ENCODE measurements at places on chromosomes 6 and 20. TPM values are rescaled to one million over a fixed set of nuclear protein-coding genes. Genes with fewer than 3 reads are reported as not detected.

DNA sequence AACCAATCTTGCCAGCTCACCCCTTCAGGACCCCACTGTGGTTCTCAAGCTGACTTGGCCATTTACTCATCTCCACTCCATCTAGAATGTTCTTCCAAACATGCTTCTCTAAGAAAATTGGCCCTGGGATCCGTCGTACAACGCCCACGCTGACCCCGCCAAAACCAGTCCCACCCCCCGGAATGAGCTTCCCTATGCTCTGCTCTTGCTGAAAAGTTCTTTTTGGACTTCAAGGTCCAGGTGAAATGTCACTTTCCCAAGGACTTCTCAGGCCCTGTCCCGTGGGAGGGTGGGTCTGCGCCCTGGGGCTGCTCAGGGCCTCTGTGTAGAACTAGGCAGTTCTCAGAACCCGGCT lies 9.9 kb downstream of the NOL4L start:
- no peak overlapping the region for H3K27ac ChIP-seq
- no peaks in the 10 kb centered on the region for H3K4me1 ChIP-seq
- DNase-seq: no peak

CST4 gene
- total RNA-seq: not detected

GRCh38 chr6:170251776-170252571 lies 38.9 kb downstream of the DLL1 start:
- no peak overlapping the region for H3K4me3 ChIP-seq
- H3K4me1 ChIP-seq: no peaks in the 10 kb centered on the region
- no peak overlapping the region for H3K27ac ChIP-seq
- peak; percentile 5 for DNase-seq
- H3K36me3 ChIP-seq: no peaks in the 10 kb centered on the region

DNA sequence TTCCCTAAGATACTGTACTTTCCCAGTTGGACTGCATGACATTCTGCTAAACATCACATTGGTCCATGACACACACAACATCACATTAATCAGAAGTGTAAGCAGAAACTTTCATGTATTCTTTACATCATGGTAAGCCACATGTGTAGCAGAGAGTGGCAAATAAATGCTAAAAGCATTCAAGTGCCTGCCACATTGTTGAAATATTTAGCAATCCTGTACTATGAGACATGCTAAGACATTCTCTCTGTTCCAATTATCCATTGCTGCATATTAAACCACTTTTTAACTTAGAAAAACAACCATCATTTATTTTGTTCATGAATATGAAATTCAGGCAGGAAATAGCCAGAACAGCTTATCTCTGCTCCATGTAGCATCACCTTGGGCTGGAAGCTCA lies 207.7 kb upstream of the GJE1 start:
- H3K4me1 ChIP-seq: no peaks in the 10 kb centered on the region
- H3K4me3 ChIP-seq: no peak overlapping the region
- no peaks in the 10 kb centered on the region for H3K36me3 ChIP-seq
- no peaks in the 10 kb centered on the region for H3K27me3 ChIP-seq

PKIG gene
- 22.2 TPM for total RNA-seq

C20orf96 gene
- 0.62 TPM for total RNA-seq

DNA sequence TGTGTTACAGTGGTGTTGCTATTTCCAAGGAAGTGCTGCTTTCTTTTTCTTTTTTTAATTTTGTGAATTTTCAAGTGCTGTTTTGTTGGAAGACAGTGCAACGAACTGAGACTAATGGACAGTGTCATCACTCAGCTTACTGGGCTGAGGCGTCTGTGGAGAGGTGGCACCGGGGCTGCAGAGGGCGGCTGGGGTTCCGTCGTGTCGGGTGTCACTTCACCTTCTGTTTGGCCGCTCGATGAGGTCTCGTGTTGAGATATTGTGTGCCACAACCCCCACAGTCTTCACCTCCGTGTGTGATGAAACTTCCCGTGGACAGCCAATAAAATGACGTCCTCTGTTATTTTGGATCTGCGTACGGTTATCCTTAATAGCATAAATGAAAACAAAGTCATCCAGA lies 149.4 kb upstream of the SNX9 start:
- H3K27me3 ChIP-seq: no peaks in the 10 kb centered on the region
- no peak overlapping the region for H3K27ac ChIP-seq
- H3K4me1 ChIP-seq: no peaks in the 10 kb centered on the region
- H3K36me3 ChIP-seq: peaks cover 2% of the 10 kb centered on the region
- no peak overlapping the region for H3K4me3 ChIP-seq

GRCh38 chr6:157248264-157248663 lies 75.1 kb downstream of the TMEM242 start:
- H3K36me3 ChIP-seq: no peaks in the 10 kb centered on the region
- H3K27ac ChIP-seq: no peak overlapping the region
- no peaks in the 10 kb centered on the region for H3K27me3 ChIP-seq
- H3K4me3 ChIP-seq: no peak overlapping the region
- H3K4me1 ChIP-seq: no peaks in the 10 kb centered on the region

- no peaks in the 10 kb centered on the region for H3K36me3 ChIP-seq
- no peaks in the 10 kb centered on the region for H3K4me1 ChIP-seq
- no peak overlapping the region for H3K4me3 ChIP-seq
- no peaks in the 10 kb centered on the region for H3K27me3 ChIP-seq
- no peak for DNase-seq
- H3K27ac ChIP-seq: no peak overlapping the region
Observed at GRCh38 chr6:29958921-29959320, 16.6 kb downstream of the HLA-A start.

GRCh38 chr6:79077715-79078074 lies 359 bp downstream of the PHIP start:
- peak overlapping the region; percentile 95 for H3K27ac ChIP-seq
- H3K27me3 ChIP-seq: no peaks in the 10 kb centered on the region
- no peaks in the 10 kb centered on the region for H3K36me3 ChIP-seq
- H3K4me3 ChIP-seq: peak overlapping the region; percentile 81
- no peaks in the 10 kb centered on the region for H3K4me1 ChIP-seq

FRS3 gene
- total RNA-seq: 1.2 TPM

- H3K4me1 ChIP-seq: no peaks in the 10 kb centered on the region
- no peak overlapping the region for H3K4me3 ChIP-seq
- no peaks in the 10 kb centered on the region for H3K36me3 ChIP-seq
Observed at GRCh38 chr6:37630281-37630799, 67.3 kb downstream of the MDGA1 start.

- no peak overlapping the region for H3K27ac ChIP-seq
- no peaks in the 10 kb centered on the region for H3K36me3 ChIP-seq
- no peaks in the 10 kb centered on the region for H3K4me1 ChIP-seq
- H3K27me3 ChIP-seq: no peaks in the 10 kb centered on the region
- no peak overlapping the region for H3K4me3 ChIP-seq
Observed at GRCh38 chr6:20208687-20209378, 3.4 kb downstream of the MBOAT1 start.

FAM217A gene
- not detected for total RNA-seq

PRL gene
- not detected for total RNA-seq

- no peak overlapping the region for H3K27ac ChIP-seq
- no peaks in the 10 kb centered on the region for H3K4me1 ChIP-seq
- no peaks in the 10 kb centered on the region for H3K36me3 ChIP-seq
- DNase-seq: no peak
Observed at GRCh38 chr6:21665392-21666200, 72.0 kb downstream of the SOX4 start.

DNA sequence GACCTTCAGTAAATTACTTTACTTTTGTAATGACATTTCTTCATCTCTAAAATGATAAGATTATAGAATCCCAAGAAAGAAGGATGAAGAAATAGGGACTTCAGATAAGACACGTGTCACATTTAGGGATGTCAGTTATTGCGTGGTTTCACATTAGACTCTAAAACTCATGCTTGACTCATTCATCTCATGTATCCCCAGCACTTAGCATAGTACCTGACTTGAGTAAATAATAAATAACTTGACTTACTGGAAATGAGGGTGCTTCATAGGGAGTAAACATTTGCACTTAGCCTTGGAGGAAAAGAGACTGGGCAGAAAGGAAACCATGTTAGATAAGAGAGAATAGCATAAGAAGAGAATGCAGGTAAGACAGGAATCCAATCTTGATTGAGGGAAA lies 37.2 kb downstream of the VTA1 start:
- H3K27ac ChIP-seq: no peak overlapping the region
- no peaks in the 10 kb centered on the region for H3K4me1 ChIP-seq
- no peak for DNase-seq
- H3K27me3 ChIP-seq: no peaks in the 10 kb centered on the region
- no peak overlapping the region for H3K4me3 ChIP-seq
- no peaks in the 10 kb centered on the region for H3K36me3 ChIP-seq

GRCh38 chr6:41451515-41452163 lies 94.5 kb upstream of the FOXP4 start:
- H3K4me3 ChIP-seq: no peak overlapping the region
- no peak for DNase-seq
- no peaks in the 10 kb centered on the region for H3K27me3 ChIP-seq
- no peak overlapping the region for H3K27ac ChIP-seq

GRCh38 chr6:74000666-74001490 lies 304.9 kb downstream of the CD109 start:
- no peaks in the 10 kb centered on the region for H3K36me3 ChIP-seq
- no peaks in the 10 kb centered on the region for H3K4me1 ChIP-seq
- DNase-seq: no peak
- no peak overlapping the region for H3K27ac ChIP-seq
- H3K27me3 ChIP-seq: no peaks in the 10 kb centered on the region

GRCh38 chr6:31538805-31539400 lies 2.9 kb downstream of the DDX39B start:
- peak overlapping the region; percentile 16 for H3K27ac ChIP-seq
- H3K27me3 ChIP-seq: no peaks in the 10 kb centered on the region
- peak; percentile 72 for DNase-seq
- H3K4me1 ChIP-seq: peaks cover 29% of the 10 kb centered on the region
- no peak overlapping the region for H3K4me3 ChIP-seq

GRCh38 chr6:33745548-33745947 lies 1.2 kb downstream of the IP6K3 start:
- peaks cover 46% of the 10 kb centered on the region for H3K4me1 ChIP-seq
- DNase-seq: no peak
- no peaks in the 10 kb centered on the region for H3K36me3 ChIP-seq
- H3K27me3 ChIP-seq: no peaks in the 10 kb centered on the region

CRISP3 gene
- not detected for total RNA-seq

ERVFRD-1 gene
- not detected for total RNA-seq

VSX1 gene
- not detected for total RNA-seq

- DNase-seq: no peak
- no peaks in the 10 kb centered on the region for H3K4me1 ChIP-seq
- no peaks in the 10 kb centered on the region for H3K27me3 ChIP-seq
- peak overlapping the region; percentile 93 for H3K4me3 ChIP-seq
- H3K27ac ChIP-seq: peak overlapping the region; percentile 98
Observed at GRCh38 chr6:159727717-159728445, 575 bp downstream of the WTAP start.

DNA sequence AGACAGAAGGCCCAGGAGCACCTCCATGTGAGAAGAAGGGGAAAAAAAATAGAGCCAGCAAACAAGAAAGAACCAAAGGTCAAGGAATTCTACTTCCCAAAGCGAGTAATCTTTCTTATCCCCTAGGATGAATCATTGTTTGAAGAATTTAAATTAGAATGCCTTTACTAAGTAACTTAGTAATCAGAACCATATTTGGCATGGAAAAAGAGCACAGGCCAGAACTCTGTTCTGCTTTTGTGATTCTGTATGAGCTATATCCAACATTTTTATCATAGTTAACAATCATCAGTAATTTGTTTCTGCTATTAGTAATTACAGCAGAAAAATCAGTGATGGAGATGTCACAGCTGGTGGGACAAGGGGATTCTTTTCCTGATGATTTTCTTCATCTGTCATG lies 228.8 kb upstream of the FAM83B start:
- H3K36me3 ChIP-seq: no peaks in the 10 kb centered on the region
- no peak for DNase-seq

GRCh38 chr6:166050559-166050958 lies 117.1 kb downstream of the TBXT start:
- H3K4me1 ChIP-seq: no peaks in the 10 kb centered on the region
- no peak overlapping the region for H3K4me3 ChIP-seq
- H3K27ac ChIP-seq: no peak overlapping the region
- no peaks in the 10 kb centered on the region for H3K36me3 ChIP-seq

DNA sequence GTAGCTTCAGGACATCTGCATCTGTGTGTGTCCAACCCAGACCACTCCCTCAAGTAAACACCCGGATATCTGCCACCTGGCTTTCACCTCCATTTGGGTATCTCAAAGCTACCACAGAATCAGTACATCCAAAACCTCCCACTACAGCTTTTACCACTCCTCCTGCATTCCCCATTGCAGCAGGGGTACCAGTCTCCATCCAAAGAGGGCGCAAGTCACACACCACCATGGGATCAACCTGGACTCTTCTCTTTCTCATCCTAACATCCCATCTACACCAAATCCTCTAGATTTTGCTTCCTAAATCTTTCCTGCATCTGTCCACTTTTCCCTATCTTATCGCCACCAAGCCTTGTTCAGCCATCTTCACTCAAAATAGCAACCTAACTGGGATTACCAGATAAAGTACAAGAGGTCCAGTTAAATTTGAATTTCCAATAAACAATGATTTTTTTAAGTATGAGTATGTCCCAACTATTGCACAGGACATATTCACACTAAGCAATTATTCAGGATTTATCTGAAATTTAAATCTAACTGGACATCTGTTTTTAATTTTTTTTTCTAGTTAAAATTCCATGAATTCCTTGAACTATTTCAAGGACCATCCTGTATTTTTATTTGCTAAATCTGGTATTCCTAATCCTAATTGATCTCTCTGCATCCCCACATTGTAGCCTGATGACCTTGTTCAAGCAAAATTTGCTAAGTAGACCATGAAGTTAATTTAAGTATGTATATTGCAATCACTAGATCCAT lies 164.3 kb upstream of the MLN start:
- DNase-seq: peak; percentile 41
- no peak overlapping the region for H3K4me3 ChIP-seq
- no peak overlapping the region for H3K27ac ChIP-seq
- no peaks in the 10 kb centered on the region for H3K27me3 ChIP-seq
- no peaks in the 10 kb centered on the region for H3K36me3 ChIP-seq

CCN6 gene
- total RNA-seq: not detected

GJA1 gene
- total RNA-seq: 1.9 TPM

- H3K4me3 ChIP-seq: no peak overlapping the region
- no peaks in the 10 kb centered on the region for H3K4me1 ChIP-seq
- H3K27ac ChIP-seq: no peak overlapping the region
- no peaks in the 10 kb centered on the region for H3K36me3 ChIP-seq
- DNase-seq: no peak
Observed at GRCh38 chr6:18340781-18341551, 46.2 kb upstream of the RNF144B start.

DNA sequence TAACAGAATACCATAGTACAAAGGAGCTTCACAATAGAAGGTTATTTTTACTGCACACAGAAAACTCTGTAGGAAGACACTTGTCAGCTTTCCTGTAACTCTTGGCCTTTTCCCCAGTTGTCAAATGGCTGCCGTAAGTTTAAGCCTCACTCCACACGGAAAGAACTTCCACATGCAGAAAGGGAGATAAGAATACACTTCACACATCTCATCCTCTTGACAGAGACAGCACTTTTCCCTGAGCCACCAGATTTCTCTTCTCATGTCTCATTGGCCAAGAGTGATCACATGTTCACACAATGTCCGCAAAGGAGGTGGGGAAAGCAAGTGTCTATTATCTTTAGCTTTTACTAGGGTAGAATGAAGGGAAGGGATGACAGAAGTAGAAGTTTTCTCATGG lies 540.7 kb downstream of the HAO1 start:
- no peak overlapping the region for H3K27ac ChIP-seq
- no peaks in the 10 kb centered on the region for H3K27me3 ChIP-seq
- DNase-seq: no peak

All from right lobe of liver (tissue), 6 donors.